ENCODE measurements at places on chromosomes 5 and 9.

GRCh38 chr5:132837868-132838267 is 7.4 kb upstream of the SHROOM1 start:
- no peak for ATAC-seq

GRCh38 chr5:97874491-97874890 is 691.4 kb upstream of the RIOK2 start:
- ATAC-seq, result no peak

DNA sequence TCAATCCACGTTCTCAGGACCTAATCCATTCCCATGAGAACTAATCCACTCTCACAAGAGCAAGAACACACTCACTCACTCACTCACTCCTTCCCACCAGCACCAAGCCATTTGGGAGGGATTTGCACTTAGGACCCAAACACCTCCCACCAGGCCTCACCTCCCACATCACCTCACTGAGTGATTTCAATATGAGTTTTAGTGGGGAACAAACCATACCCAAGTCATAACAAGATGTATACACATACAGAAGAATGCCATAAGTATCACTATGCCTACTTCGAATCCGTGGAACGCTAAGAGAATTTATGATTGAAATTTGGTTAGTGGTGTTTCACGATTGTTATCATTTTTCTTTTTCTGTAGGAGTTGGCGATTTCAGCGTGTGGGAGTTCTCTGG is 29.3 kb upstream of the CTSL start:
- peak; percentile 72 for ATAC-seq

DNA sequence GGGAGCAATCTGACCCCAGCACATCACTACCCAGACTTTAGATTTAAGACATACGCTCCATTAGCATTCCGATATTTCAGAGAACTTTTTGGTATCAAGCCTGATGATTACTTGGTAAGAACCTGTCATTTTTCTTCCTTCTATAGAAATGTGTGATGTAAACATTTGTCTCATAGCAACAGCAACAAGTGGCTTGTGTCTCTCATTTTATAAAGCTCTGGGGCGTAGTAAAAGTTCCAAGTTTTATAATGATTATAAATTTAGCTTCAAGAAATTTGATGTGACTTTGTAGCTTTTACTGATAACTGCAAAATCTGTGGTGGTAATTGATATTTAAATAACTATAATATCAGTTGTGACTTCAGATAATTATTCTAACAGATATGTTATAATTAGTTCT is 137.2 kb downstream of the PRKACG start:
- no peak for ATAC-seq

GRCh38 chr9:137148661-137149060 is 9.7 kb downstream of the GRIN1 start:
- no peak for ATAC-seq

- no peak for ATAC-seq
These were observed 37.7 kb upstream of the PSD2 start for GRCh38 chr5:139757727-139758509.

DNA sequence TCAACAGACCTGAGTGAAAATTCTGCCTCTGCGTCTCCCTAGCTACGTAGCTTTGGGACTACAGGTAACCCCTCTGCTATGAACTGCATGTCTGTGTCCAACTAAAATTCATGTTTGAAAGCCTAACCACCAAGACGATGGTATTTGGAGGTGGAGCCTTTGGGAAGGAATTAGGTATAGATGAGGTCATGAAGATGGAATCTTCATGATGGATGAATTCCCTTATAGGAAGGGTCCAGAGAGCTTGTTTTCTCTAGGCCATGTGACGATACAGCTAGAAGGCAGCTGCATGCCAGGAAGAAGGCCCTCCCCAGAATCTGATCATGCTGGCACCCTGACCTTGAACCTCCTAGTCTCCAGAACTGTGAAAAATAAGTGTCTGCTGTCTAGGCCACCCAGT is 296.4 kb downstream of the SLIT3 start:
- ATAC-seq, result no peak

DNA sequence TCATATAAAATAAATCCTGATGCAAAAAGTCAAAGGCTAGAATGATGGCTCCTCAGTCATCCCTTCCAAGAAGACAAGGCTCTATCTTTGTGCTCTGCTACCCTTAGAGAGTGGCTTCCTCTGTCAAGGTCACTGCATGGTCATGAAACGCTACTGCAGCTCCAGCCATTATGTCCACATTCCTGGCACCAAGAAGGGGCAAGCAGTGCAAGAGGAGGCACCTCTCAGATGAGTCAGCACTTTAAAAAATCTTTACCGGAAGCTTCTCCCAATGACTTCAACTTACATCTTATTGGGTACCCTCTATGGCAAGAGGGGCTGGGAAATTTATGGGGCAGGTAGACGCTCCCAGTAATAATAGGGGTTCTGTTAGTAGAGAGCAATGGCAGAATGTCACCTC is 129.5 kb upstream of the CPEB4 start:
- no peak for ATAC-seq

DNA sequence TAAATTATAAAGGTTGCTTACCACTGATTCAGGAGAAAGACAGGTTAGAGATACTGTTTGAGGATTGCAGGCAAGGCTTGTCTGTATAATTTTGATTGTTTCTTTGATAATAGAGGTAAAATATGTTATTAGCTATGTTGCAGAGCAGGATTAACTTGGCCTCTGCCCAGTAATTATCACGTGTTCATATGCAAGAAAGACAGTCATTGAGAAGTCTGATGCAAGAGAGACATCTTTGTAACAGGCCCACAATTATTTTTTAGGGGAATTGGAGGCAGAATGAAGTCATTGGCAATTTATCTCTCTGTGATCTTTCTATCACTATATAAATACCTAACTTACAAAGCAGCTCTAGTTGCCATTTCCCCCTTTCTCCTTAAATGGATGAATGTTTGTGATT is 46.0 kb downstream of the SLC44A1 start:
- no peak for ATAC-seq

- ATAC-seq, result peak; percentile 12
These were observed 77.7 kb upstream of the ADAMTSL1 start for GRCh38 chr9:18396102-18396728.

Data from activated T-helper 17 cell treated with anti-CD3 and anti-CD28 coated beads, Interleukin-2, amount 50 U/mL, for 72 hours (primary cell).